ENCODE measurements at places on chromosomes 12 and 14. TPM values are rescaled to one million over a fixed set of nuclear protein-coding genes. Genes with fewer than 3 reads are reported as not detected.
A peak's percentile ranks its signal among the peaks of the same experiment; 100 is the strongest.

IGFBP6 gene
- 45.5 TPM for total RNA-seq

TMEM132D gene
- not detected for total RNA-seq

PTPRQ gene
- total RNA-seq, result 0.77 TPM

TPPP2 gene
- 1.2 TPM for total RNA-seq

TSHR gene
- not detected for total RNA-seq

TTC6 gene
- total RNA-seq, result not detected

VRTN gene
- not detected for total RNA-seq

TAS2R50 gene
- 0.25 TPM for total RNA-seq

IGF1 gene
- 6.4 TPM for total RNA-seq

DNA sequence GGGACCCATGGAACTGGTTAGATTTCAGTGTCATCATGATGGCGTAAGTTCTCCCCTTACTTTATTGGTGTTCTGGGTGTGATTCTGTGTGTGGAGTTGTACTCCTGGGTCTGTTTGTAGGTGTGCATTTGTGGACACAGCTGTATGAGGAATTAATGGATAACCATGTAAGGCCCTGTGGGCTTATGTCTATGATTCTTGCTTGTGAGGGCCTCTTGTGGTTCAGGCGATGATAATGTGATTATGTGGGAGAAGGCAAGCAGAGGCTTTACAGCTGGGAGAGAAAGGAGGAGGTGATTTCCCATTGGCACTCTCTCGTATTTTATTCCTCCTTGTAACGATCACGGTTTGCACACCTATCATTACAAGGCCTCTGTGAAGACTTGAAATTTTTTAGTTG, 96.1 kb downstream of the SCN8A start:
- no peak for DNase-seq

DNA sequence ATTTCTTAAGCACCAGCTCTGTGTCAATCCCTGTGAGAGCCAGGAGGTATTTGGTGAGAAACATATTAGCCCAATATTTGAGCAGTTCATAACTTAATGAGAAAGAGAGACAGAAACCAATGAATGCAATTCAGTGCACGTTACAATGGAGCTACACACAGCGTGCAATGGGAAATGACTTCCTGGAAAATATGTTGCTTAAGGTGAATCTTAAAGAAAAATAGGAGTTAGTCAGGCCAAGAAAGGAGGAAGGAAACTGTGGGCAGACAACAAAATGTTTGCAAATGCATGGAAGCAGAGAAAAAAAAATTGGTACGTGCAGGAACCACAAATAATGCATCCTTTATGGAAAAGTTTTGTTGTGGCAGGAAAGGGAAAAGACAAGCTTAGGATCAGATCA, 481.7 kb downstream of the BCAT1 start:
- DNase-seq, result no peak

GRCh38 chr12:117033382-117034221, 65.6 kb downstream of the TESC start:
- DNase-seq, result peak; percentile 48

DNA sequence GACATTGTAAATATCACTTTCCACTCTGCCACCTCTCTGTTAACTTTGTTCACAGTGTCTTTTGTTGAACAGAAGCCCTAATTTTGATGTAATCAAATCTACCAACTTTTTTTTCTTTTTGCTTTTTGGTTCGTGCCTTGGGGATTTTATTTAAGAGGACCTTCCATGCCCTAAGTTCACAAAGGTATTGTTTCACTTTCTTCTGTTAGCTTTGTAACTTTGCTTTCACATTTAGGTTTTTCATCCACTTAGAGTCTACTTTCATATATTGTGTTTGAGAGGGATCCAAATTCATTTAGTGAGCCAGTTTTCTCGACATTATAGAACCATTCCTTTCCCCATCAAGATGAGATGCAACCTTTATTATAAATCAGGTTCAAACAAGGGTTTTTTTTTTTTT, 275.7 kb upstream of the CRY1 start:
- DNase-seq, result no peak

- DNase-seq, result no peak
These were observed 46.1 kb upstream of the MMP17 start for GRCh38 chr12:131782061-131782460.

- no peak for DNase-seq
These were observed 69.7 kb downstream of the TTC9 start for GRCh38 chr14:70711451-70711850.

DNA sequence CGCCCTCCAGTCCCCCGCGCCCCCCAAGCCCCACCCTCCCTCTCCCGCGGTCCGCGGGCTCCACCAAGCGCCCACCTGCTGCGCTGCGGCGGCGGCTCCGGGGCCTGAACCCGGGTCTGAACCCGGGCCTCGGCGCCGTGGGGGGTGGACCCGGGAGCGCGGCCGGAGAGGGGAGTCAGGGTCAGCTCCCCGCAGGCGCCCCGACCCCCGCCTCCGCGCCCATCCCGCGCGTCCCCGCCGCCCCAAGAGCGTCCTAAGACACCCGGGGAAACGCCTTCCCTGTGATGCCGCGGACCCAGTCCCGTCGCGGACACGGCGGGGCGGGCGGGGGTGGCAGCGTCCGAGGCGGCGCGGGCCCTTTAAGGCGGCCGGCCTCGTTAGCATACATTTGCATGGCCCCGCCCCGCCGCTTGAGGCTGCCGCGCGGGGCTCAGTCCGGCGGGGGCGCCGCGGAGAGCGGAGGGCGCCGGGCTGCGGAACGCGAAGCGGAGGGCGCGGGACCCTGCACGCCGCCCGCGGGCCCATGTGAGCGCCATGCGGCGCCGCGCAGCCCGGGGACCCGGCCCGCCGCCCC, at the start of gene MMP17:
Gene MMP17 (plus strand): TSS at position 433 of the 574 bp plus-strand sequence. CDS start 102 bp downstream, at position 535.
- peak; percentile 74 for DNase-seq

DNA sequence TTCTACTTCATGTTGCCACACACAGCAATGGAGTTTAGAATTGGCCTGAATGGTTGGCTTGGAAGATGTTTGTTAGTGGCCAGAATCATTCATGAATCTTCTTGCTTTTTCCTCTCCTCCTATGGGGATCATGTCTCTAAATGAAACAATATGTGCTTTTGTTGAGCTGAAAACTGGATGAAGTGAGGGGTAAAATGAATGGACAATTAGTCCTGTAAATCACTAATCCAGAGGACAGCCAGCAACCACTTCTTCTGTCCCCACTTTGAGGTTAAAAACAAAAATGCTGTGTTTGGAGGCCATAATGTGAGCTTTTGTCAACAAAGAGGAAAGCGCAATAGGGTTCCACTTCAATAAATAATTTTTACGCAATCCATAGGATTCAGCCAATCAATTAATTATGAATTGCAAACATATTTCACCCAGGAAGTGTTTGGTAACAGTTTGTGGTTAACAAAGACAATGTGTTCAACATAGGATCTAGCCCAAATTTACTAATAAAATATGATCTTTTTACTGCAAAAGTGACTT, 30.3 kb upstream of the AMIGO2 start:
- no peak for DNase-seq

- no peak for DNase-seq
These were observed 1.1 kb downstream of the KDM5A start for GRCh38 chr12:388012-388411.

DNA sequence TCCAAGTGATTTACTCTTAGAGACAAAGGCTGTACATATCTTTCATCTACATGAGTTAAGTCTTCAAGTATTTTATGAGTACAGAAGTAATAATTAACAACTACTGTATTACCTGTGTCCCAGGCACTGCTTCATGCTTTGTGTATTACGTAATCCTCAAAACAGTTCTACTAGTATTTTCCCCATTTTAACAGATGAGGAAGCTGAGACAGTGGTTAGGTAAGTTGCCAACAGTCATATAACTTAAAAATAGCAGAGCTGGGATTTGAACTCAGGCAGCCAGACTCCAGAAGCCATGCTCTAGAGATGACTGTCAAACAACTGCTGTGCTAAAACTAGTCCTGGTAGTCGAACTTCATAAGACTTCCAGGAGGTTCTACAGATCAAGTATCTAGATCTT, 10.7 kb downstream of the TRMT5 start:
- DNase-seq, result no peak

DNA sequence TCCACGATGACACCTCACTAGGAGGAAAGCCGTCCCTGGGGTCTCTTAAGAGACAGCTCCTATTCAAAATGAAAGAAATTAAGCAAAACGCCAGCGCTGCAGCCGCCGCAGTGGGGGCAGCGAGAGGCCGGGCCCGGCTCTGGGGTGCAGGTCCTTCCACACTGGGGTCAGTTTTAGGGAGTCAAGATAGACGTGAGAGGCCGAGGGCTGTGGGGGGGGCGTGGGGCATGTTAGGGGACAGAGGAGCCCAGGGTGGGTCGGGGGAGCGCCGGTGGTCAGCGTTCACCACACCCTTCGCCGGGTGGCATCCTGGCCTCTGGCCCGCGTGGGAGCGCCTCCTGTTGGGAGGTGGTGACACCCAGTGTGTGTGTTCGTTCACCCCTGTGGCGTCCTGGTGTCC, 25.7 kb downstream of the KIF26A start:
- no peak for DNase-seq

DNA sequence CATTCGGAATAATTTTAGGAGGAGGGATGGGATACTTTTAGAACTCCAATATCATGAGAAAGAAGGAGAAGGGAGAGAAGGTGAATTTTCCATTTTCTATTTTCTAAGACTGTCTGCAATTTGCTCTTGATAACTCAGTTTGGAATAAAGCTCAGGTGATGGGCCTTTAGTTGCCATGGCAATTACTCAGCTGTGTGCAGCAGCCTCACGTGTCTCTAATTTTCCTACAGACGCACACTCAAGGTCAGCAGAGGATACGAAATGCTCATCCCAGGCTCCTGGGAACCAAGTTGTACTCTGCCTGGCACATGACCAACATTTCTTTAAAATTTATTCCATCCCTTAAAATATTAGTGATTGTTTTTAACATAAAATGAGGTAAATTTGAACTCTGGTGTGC, 76.7 kb downstream of the TTC8 start:
- no peak for DNase-seq

DNA sequence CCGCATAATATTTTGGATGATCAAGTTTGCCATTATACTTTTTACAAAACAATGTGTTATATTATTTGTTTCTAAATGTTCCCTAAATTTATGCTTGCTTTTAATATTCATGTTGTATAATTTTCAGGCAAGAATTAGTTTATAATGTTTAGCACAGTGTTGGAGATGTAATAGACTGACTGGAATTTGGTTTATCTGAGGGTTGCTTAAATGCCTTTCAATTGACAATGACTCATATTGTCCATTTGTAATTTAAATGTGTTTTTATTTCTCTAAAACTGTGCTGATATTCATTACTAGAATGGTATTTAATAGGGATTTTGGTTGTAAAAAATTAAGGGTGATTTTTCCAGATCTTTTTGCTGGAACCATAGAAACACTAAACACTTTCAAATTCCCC, 788.4 kb downstream of the SLC6A15 start:
- DNase-seq, result no peak

DNA sequence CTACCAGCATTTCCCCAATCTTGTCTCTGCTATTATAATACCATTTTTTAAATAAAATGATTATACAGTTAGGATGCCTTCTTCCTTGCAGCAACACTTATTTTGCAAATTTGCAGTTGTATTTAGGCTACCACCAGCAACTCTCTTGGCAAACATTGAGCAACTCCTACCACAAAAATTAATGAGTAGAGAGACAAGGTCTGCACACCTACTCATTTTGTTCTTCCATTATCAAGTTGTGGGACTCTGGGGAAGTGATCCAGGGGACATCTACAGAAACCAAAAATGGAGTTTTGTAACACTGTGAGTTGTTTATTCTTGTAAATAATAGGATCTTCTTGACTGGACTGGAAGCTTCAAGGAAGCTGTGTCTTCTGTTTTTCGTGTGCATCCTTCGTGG, 38.6 kb downstream of the DGLUCY start:
- no peak for DNase-seq

DNA sequence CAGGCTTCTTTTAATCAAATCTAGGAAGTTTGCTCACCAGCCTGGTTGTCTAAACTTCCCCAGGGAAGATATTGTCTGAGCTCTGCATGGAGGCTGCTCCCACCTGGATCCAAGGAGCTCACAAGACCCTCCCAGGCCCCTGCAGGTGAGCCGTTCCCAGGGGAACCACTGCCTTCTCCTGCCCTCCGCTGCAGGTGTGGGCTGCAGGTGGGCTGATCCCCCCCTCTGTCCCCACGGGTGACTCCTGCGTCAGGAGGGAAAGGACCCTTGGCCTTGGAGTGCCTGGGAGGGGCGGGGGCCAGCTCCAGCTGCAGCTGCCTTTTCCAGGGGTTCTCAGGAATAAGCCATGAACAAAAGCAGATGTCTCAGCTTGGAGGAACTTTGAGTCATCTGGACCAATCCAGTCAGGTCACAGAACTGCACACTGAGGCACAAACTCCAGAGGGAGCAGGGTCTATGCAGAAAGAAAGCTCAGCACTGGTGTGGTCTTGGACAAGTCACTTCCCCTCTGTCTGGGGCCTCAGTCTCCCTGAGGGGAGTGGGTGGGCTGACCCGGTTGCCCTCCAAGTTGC, 246.6 kb upstream of the RTL1 start:
- DNase-seq, result no peak

DNA sequence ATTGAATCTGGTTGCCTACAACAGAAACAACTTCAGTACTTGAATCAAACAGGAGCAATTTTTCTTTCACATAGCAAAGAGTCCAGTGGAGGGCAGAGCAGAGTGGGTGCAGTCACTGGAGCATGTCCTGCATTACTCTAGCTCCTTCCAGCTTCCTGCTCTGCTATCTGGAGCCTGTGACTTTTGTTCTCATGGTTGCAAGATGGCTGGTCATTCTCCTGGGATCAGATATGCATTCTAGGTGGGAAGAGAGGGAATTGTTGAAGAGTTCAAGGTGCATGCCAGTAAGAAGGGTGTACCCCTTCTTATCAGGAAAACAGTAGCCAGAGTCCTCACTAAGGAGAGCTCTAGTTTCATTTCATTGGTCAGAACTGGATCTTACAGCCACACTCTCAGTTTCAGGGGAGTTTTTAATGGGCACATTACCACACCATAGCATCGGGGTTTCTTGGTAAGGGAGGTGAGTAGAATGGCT, 8.0 kb downstream of the IFT43 start:
- no peak for DNase-seq

DNA sequence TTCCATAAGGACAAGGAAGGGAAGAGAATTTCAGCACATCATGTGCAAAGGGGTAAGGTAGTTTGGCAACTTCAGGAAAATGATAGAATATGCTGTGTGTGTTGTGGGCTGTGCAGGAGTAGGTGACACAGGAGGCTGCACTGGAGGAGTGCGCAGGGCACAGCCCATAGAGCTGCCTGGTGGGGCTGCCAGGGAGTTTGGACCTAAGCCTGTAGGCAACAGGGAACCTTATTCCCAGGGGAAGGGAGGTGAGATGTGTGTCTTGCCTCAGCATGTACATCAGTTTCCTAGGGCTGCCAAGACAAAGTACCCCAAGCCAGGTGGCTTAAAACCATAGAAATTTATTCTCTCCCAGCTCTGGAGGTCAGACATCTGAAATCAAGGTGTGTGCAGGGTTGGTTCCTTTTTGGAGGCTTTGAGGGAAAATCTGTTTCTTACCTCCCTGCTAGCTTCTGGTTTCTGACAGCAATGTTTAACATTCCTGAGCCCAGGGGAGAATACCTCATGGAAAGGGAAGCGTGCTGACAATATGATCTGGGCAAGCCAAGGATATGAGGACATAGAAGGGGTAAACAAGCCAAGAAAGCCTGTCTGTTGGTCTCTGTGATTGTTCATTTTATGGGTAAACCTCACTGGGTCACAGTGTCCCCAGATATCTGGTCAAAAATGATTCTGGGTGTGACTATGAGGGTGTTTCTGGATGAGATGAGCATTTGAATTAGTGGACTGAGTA, 174.0 kb upstream of the NTF3 start:
- DNase-seq, result no peak

- DNase-seq, result no peak
These were observed 15.7 kb downstream of the ANO6 start for GRCh38 chr12:45231515-45232145.

Measured in left ventricle myocardium superior (tissue), 1 donor.